ENCODE measurements at places on chromosomes 2 and 18.
A peak's percentile ranks its signal among the peaks of the same experiment; 100 is the strongest.

- DNase-seq, result peak; percentile 34
These were observed 56.2 kb upstream of the FOSL2 start for GRCh38 chr2:28336264-28336980.

DNA sequence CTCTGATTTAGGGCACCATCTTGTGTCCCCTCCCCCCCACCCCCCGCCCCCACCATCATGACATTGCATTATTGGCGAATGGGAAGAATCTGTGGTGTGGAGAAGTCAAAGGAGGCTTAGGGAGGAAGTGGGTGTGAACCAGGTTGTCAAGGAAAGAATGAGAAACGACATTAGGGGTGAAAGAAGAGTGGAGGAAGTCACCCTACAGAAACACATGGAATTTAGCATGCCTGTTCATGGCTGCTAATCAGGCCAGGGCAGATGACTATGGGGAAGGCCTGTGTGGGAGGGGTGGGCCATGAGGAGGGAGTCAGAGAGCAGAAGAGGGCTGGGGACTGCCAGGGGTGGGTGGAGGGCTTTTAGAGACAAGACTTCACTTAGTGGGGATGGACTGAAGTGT lies 81.6 kb downstream of the AOX1 start:
- DNase-seq, result no peak

- DNase-seq, result no peak
These were observed 15.7 kb upstream of the MYO3B start for GRCh38 chr2:170162271-170162632.

DNA sequence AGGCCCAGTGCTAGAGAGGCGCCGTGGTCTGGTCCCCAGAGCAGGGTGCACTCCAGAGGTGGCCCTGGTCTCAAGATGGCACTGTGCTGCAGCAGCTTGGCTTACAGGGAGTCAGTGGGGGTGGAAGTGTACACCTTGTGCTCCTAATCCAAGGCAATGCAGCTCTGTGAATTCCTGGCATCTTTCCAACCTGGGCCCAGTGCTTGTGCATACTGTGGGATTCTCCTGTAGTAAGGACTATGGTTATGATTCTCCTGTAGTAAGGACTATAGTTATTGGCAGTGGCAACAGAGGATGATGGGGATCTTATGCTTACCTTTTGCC lies 616.7 kb upstream of the REG3G start:
- no peak for DNase-seq

DNA sequence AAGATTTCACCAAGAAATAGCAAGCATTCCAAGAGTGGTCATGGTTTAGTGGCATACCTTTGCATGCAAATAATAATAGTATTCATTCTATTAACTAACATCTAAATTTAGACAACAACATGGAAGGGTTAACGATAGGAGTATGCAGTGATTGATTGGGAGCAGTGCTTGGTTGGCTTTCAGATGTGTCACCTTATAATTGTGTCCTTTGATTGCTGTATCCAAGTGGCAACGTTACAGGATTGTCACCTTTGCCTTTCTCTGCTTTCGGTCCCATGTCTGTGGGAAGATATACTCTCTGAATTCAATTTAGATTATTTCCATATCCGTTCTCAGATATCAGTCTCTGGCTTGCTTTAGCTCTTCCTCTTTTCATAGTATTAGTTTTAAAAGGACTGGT lies 152.8 kb upstream of the MAP3K20 start:
- DNase-seq, result no peak

DNA sequence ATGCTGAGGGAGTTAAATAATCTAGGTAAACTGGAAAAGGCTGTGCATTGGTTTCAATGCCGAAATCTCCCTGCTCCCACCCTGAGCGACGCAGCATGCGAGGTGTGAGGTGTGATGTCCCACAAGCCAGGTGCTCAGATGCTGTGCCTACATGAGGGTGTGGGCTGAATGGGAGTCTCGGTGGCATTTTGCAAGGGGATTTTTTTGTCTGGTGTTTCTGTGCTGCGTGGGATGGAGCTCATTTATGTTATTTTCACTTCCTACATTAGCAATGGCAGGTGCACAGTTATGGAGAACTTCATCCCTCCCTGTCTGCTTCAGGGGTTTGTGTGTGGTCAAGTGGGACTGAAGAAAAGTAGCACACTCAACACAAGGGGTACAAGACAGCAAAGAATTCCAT lies 110.2 kb upstream of the CCDC68 start:
- DNase-seq, result no peak

DNA sequence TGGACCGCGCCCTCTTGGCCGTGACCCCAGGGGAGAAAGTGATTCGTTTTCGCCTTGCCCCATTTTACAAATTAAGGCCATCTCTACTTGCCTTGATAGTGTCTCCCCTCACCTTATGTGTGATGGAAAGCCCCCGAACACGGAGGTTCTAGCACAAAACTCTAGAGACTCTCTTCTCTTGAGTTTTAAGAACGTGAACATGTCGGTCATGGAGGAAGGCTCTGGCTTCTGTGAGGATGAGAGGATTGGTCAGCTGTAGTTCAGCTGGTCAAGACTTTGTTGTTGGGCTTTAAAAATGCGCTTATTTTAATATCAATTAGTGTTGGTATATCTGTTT lies 828 bp downstream of the DYNC1I2 start:
- DNase-seq, result no peak

GRCh38 chr2:104213758-104214157 lies 640.2 kb upstream of the POU3F3 start:
- DNase-seq, result no peak

- DNase-seq, result peak; percentile 69
These were observed 577 bp upstream of the TANC1 start for GRCh38 chr2:158967731-158968395.

- DNase-seq, result no peak
These were observed 79.8 kb upstream of the SESTD1 start for GRCh38 chr2:179344280-179344964.

- no peak for DNase-seq
These were observed 19.5 kb downstream of the EMX1 start for GRCh38 chr2:72936660-72937355.

- no peak for DNase-seq
These were observed 5.3 kb downstream of the RNF138 start for GRCh38 chr18:32096946-32097345.

DNA sequence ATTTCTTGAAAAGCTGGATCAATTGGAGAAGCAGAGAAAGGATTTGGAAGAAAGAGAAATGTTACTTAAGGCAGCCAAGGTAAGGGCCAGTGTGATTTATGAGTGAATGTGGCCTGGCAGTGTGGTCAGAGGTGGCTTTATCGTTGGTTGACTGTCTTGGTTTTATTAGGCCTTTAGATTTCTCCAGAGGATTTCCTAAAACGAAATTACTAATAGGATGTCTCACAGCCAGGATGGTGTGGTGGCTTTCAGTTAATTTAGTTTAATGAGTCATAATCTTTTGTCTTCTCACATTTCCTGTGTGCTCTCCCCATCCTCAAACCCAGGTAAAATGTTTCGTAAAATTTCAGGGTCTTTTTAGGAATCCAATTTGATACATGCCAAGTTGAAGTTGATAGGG lies 100.8 kb downstream of the TAF4B start:
- no peak for DNase-seq

DNA sequence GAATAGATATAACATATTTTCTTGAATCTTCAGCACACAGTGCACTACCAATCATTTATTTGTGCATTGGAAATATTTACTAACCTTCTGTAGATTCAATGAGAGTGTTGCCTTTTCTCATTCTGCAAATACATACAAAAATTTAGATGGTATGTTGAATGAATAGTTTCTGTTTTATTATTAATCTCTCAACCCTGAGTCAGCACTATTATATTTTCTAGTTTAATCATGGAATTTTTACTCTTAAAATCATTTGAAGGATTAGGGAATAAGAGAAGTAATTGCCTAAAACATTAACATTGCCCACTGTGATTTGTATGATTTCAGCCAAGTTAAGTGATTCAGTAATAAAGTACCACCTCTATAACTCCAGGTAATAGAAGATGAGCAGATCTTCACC lies 370.2 kb upstream of the CDH7 start:
- no peak for DNase-seq

DNA sequence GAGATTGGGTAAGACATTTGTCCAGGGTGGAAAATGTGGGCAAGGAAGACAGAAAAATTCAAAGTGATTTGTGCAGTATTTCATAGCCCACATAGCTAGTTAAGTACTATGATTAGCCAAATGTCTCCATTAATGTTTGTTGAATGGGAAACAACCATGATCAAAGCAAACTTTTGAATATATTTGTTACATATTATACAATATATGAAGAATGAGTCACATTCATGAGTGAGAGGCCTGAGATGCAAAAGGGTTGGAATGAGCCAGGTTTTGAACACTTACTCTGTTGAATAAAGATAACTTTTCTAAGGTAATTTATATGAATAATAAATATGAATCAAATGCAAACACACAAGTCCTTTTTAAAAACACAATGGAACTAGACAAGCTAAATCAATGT lies 984.5 kb upstream of the CDH2 start:
- DNase-seq, result no peak

DNA sequence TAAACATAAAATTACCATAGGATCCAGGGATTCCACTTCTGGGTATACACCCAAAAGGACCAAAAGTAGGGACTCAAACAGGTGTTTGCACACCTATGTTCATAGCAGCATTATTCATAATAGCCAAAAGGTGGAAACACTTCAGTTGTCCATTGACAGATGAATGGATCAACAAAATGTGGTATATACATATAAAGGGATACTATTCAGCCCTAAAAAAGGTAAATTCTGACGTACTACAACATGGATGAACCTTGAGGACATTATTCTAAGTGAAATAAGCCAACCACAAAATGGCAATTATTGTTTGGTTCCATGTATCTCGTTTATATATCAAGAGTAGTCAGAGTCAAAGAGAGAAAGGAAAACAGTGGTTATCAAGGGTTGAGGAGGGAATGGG lies 128.1 kb downstream of the MTCL1 start:
- no peak for DNase-seq

DNA sequence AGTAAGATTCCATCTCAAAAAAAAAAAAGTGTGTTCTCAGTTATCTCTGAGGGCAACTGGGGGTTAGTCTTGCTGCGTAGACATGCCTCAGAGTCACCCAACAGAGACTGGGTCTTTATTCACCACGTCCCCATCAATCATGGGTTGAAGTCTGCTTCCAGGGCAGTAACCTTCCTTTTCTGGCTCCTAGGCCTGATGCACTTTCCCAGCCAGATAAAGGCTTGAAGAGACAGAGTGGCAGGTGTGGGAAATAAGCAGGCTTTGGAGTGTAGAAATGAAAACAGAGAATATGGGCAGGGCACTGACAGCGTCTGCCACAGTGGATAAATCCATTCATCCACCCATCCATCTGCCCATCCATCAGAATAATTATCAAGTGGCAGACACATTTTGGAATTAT lies 134.1 kb upstream of the LGALSL start:
- DNase-seq, result no peak

GRCh38 chr2:187988348-187988747 lies 303.3 kb upstream of the GULP1 start:
- no peak for DNase-seq

DNA sequence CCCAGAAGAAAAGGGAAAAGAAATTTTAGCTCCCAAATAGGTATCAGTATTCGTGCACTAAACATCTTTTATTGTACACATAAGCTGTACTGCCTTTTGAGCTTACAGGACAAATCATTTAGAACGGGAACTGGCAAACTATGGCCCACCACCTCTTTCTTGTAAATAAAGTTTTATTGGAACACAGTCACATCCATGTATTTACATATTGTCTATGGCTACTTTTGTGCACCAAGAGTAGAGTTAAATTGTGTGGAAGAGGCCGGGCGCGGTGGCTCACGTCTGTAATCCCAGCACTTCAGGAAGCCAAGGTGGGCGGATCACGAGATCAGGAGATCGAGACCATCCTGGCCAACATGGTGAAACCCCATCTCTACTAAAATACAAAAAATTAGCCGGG lies 5.7 kb downstream of the TM4SF20 start:
- no peak for DNase-seq

DNA sequence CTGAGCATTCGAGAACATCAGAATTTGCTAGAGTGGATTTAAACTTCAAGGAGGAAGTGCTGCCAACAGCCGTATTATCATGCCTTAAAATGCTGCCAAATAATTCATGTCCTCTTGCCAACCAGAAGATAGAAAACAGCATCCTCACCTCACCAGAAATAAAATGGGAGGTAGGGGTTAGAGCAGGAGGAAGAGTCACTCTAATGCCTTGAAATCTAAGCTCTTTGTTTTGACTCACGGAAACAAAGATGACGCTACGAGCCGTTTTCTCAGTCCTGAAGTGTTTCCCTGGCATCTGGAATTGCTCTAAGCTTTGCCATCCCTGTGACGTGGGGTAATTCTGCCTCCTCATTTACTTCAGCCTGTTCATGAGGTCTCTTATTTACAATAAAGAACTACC lies 97.1 kb downstream of the PRPF40A start:
- DNase-seq, result no peak

- DNase-seq, result no peak
These were observed 19.4 kb downstream of the KRCC1 start for GRCh38 chr2:88036182-88036581.

- no peak for DNase-seq
These were observed 100.9 kb downstream of the ATAD2B start for GRCh38 chr2:23826040-23826439.

GRCh38 chr2:69163109-69163508 lies 150.1 kb downstream of the ANTXR1 start:
- DNase-seq, result no peak

- DNase-seq, result no peak
These were observed 526.3 kb upstream of the LRRTM1 start for GRCh38 chr2:80830891-80831290.

- DNase-seq, result no peak
These were observed 72.0 kb downstream of the DOCK10 start for GRCh38 chr2:224970311-224970710.

DNA sequence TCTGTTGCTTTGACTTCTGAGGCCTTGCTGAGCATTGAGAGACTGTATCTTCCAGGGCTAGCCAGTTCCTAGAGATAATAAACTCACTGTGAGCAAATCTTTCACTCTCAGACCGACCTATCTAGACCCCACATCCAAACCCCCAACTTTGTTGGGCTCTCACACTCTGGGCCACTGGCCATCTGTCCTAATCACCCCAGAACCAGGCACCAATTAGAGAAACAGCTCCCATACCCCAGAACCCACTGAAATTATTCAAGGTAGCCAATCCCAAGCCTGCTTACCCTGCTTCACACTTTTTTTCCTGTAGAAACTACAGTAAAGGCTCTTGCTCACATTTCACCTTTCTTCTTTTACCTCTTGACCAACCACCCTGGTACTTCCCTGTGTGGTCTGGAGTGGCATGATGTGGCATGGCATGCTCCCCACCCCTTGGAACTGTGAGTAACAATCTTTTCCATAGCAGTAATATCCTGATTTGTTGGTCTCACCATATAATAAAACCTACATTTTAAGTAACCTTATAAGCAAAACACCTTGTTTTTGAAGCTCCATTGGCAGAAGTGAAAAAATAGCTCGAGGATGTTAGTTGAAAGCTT lies 55.2 kb downstream of the ANKRD12 start:
- DNase-seq, result no peak

GRCh38 chr18:68436485-68436884 lies 278.4 kb downstream of the TMX3 start:
- no peak for DNase-seq

- no peak for DNase-seq
These were observed 31.4 kb downstream of the MYO5B start for GRCh38 chr18:50163505-50163904.

GRCh38 chr2:106020032-106020431 lies 174.1 kb downstream of the UXS1 start:
- DNase-seq, result no peak
